T-helper 17 cell (primary cell): ENCODE measurements at places on chromosomes 16 and 17. TPM values are rescaled to one million over a fixed set of nuclear protein-coding genes. Genes with fewer than 3 reads are reported as not detected.
A peak's percentile ranks its signal among the peaks of the same experiment; 100 is the strongest.

The EPN2 gene
- 7.2 TPM for total RNA-seq

The EVI2B gene
- 106 TPM for total RNA-seq

The ABHD15 gene
- total RNA-seq: 15.6 TPM

The RAB37 gene
- 41.4 TPM for total RNA-seq

The GPR179 gene
- not detected for total RNA-seq

The MRPL58 gene
- 13.7 TPM for total RNA-seq

The FA2H gene
- total RNA-seq: 1.7 TPM

The MYL4 gene
- total RNA-seq: not detected

The C17orf107 gene
- total RNA-seq: 10.7 TPM

DNA sequence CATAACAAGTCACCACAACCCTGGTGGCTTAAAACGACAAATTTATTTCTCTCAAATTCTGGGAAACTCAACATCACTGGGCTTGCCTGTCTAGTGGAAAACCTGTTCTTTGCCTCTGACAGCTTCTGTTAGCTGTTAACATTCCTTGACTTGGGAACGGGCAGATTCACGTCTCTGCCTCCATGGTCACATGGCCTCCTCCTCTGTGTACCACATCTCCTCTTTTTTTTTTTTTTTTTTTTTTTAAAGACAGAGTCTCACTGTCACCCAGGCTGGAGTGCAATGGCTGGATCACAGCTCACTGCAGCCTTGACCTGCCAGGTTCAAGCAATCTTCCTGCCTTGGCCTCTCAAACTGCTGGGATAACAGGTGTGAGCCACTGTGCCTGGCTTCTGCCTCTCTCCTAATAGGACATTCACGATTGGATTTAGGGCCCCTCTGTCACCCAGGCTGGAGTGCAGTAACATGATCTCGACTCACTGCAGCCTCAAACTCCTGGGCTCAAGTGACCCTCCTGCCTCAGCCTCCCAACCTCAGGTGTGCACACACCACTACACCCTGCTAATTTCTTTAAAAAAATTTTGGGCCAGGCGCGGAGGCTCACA is 11.7 kb upstream of the LLGL1 start:
- no peak for DNase-seq

GRCh38 chr17:75227729-75228128 is 22.2 kb downstream of the NUP85 start:
- DNase-seq: no peak

DNA sequence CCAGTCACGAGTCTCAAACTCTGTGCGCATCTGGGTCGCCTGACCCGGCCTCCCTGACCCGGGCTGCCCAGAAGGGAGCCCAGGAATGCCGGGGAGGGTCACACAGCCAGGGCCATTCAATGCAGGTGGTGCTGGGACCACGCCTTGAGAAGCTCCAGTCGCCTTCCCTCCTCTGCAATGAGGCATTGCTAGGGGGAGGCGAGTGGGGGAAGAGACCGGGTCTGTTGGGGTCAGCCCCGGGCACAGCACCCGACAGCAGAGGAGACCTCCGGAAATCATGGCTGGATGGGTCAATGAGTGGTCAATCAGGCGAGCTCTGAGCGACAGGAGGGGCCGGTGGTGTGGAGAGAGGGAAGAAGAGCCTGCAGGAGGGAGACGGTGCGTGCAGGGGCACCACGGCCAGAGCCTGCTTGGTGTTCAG is 13.3 kb downstream of the JPH3 start:
- no peak for DNase-seq

DNA sequence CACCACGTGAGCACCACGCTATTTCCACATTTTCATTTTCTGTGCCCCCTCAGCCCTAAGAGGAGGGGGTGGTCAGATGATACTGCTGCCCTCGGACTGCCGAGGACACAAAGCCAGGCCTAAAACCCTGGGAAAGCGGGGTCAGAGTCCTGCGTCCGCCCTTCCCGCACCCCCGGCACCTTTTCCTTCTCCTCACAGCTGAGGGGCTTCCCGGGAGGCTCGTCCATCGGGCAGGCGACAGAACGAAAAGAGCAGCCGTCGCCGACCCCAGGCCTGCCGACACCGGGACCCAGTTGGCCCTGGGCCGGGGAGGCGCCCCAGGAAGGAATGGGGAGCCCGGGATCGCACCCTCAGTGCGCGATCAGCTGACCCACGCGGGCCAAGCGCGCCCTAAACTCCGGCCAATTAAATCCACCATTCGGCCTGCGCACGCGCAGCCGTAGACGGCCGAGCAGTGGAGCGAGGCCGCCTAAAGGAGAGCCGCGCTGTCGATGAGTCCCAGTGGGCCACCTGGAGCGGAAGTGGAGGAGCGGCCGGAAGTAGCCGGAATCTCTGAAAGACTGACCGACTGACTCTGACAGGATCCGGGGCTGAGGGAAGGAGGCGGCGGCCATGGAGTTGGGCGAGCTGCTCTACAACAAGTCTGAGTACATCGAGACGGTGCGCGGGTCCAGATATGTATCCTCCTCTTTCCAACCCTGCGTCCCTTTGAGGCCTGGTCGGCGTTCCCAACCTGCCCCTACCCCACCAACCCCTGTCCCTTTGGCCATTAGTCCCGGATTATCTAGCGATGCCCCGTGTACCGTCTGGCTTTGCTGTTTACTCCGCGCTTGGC is at the start of the genes DCTN5 and PALB2:
TSS of gene DCTN5 (plus strand) at position 536 of the 835 bp plus-strand sequence. CDS start at position 613, 77 bp downstream.
TSS of gene PALB2 (minus strand) at position 380 of the 835 bp plus-strand sequence. CDS start at position 227, 153 bp downstream.
- DNase-seq: peak; percentile 76

DNA sequence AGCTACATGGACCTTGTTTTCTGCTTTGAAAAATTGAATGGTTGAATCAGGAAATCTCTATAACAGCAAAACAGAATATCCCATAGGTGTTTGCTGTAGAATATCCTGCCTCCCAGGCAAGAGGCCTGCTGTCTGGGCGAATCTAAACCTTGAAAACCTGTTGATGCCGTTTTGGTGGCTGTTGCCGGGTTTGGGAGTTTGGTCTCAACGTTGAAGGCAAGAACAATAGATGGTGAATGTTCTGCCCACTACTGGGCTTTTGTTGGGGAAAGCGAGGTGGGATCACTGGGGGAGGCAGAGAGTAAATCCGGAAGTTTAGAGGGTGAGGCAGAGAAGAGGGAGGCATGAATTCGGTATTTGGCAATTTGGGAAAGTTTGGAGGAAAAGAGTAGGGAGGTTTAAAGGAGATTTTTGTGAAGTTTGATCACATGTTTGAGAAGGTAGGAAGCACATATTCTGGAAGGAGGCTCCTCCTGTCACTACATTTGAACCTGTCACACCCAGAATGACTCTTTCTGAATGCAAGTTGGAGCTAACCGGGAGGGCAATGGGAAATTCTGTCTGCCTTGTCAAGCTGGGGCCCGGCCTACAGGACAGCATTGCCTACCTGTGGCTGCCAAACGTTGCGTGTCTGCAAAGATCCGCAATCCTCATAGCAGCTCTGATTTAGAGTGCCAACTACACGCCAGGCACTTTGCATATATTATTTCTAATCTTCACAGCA is 46.5 kb downstream of the GPRC5B start:
- no peak for DNase-seq

GRCh38 chr16:86911437-86911958 is 333.1 kb downstream of the FOXL1 start:
- no peak for DNase-seq

DNA sequence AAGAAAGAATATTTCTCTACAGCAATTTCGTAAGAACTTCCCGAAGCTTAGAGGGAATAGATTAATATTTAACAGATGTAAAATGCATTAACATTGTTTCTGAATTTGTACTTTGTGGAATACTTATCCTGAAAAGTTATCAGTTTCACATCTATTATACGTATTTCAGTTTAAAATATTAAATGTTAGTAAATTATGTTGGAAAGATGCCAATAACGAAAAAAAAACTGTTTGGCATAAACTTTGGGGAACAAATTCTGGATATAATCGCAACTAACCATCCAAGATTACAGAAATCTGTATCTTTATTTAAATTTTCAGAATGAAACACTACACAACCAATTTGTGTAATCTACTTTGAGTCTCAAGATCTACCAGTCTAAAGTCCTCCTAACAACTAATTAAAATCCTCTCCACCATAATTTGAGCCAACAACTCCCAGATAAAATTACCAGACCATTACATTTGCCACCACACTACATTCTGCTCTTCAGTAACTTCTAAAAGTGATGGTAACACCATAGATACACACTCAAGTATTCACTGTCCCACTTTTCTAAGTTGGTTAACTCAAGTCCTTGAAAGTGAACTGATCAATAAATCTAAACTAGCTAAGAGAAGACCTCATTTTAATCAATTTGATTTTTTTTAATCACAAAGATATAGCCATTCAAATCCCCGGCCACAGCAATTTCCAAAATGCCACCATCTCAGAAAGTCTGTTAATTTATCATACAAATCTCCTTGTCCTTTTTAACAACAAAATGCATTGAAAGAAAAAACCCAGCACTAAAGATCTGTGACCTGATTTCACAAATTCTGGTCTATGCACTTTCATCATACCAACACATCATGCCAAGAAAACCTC is 2.0 kb downstream of the SIAH1 start:
- no peak for DNase-seq

GRCh38 chr17:15117239-15117638 is 147.9 kb downstream of the PMP22 start:
- DNase-seq: no peak

- no peak for DNase-seq
Measured at GRCh38 chr16:31225193-31225592, 8.3 kb upstream of the PYDC1 start.

- no peak for DNase-seq
Measured at GRCh38 chr17:4490637-4491061, 8.0 kb upstream of the SPNS2 start.

- DNase-seq: no peak
Measured at GRCh38 chr17:78501241-78502036, 75.8 kb downstream of the DNAH17 start.

DNA sequence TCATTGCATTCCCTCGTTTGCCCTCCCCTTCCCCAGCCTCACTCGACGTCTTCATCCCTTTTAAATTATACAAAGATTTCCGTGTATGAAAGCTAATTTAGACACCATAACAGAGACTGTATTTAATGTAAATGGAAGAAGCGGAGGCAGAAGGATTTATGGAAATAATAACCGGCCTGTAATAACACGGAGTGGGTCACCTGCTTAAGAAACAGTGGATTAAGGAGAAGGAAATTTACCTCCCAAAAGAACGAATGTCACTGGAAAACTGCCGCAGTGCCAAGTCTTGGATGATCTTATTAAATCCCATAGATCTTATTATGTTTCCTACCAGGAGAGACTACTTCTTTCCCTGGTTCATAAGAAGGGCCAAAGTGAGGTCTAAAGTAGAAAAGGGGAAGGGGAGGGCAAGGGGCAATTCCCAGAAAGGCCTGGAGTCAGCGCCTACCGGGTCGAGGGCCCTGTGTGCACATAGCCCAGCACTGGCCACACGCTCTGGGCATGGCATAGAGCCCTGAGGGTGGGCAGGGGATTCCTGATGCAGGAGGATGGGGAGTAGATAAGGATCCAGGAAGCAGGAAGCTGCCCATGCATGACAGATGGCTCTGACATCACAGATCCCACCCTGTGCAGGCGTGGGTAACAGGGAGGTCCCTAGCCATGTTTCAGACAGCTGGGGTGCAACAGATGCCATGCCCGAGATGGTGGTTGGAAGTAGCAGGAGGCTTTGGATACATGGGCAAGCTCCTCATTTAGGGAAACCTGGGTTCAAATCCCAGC is 56.2 kb upstream of the RPL38 start:
- DNase-seq: no peak

DNA sequence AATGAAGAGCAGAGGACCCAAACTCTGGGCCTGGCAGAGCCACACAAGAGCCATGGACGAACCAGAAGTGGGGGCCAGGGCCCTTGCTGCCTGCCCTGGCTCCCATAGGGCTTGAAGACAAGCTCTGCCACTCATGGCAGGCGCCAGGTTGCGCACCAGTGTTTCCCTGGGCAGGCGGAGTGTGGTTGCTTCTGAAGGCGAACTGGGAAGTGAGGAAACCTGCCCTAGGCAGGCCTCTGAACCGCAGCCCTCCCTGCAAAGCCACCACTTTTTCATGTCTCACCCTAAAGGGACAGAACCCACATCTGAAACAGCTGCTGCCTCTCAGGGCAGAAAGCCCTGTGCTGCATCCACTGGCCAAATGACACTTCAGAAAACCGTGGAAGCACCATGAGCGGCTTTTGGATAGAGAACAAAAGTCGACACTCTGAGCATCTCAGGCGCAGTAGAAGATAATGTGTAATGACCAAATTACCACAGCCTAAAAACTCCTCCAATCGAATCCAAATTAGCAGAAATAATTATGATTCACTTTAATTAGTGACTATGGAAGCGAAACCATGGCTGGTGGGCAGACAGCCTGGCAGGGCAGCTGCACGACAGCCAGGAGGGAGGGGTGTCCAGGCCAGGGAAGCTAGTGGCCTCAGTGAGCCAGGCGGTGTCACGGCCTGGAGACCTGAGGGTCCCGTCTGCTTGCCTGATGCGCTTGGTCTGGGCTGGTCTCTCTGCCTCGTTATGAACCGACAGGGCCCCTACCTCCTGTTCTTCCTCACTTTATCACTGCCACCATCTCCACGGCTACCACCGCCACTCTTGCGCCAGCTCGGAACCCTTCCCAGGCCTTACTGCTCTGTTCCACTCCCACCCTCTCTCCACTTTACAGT is 59.1 kb downstream of the PRMT7 start:
- DNase-seq: no peak

GRCh38 chr17:82157046-82158035 is 55.3 kb downstream of the CCDC57 start:
- no peak for DNase-seq

DNA sequence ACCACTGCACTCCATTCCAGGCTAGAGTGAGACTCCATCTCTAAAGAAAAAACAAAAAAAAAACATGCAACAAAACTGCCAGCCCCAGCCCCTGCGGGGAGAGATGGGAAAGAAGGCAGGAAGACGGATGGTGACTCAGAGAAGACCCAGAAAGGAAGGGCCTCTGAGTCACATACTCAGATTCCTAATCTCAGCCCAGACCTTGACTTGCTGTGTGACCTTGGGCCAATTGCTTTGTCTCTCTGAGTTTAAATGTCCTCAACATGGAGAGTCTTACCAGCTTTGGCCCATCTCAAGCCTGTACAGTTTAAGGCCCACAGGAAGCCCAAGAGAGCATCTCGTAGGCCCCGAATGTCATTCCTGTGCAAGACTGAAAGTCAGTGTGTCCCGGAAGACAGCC is 86.5 kb upstream of the LHX1 start:
- DNase-seq: no peak

DNA sequence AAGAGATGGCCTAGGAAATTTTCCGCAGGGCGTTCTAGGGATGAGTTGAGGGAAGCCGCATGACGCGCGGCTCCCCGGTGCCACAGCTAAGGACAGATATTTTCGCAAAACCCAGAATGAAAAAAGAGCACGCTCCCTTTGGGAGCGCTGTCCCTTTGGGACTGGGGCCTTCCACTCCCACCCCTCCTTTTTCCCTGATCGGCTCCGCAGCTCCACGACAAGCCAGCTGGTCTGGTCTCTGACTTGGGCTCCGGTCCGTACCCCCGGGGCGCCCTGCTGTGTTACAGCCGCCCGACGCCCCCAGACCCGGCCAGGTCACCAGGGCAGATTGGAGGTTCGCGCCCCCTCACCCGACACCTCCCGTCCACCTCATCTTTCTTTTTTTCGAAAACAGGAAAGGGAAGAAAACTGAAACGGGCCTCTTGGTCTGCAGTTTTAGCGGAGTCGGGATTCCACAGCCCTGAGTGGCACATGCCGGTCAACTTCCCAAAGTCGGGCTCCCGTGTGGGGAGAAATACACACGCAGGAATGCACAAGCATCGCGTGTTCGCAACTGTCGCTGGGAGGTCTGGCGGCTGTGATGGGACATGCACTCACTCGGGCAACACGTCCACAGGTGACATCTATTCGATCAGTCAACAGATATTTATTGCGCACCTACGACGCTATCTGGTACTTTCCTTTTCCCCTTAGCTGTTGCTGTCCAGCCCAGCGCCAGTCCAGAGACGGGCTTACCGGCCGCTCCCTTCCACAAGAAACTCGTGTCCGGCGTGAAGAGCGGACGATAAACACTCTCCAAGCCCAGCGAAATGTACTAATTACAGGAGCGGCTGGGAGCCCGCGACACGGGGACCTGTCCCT is 3.9 kb upstream of the SOX9 start:
- DNase-seq: no peak
